Hair follicular keratinocyte (primary cell): ENCODE measurements at places on chromosomes 16 and 17. TPM values are rescaled to one million over a fixed set of nuclear protein-coding genes. Genes with fewer than 3 reads are reported as not detected.

The CNGB1 gene
- 2.7 and 3.5 TPM in 2 replicates for total RNA-seq

The XAF1 gene
- 0.84 and 2.0 TPM in 2 replicates for total RNA-seq

The TSEN54 gene
- 28.5 and 36.9 TPM in 2 replicates for total RNA-seq

The MYCBPAP gene
- total RNA-seq: 0.62 and 1.6 TPM in 2 replicates

The C16orf74 gene
- 156 and 176 TPM in 2 replicates for total RNA-seq

The SLC25A11 gene
- 53.0 and 63.6 TPM in 2 replicates for total RNA-seq

The TBC1D3 gene
- total RNA-seq: not detected in 2 replicates

The SPATA22 gene
- total RNA-seq: 0.76 TPM in 1 of 2 replicates, not detected in the other

The CCL2 gene
- total RNA-seq: not detected in 2 replicates

The TMC8 gene
- 0.08 TPM in 1 of 2 replicates, not detected in the other for total RNA-seq
